KG1 (cell line): ENCODE measurements at places on chromosomes 4 and X.

- DNase-seq: no peak
These were observed 23.3 kb downstream of the COQ2 start for GRCh38 chr4:83261307-83261706.

GRCh38 chr4:38071801-38072431 lies 111.7 kb downstream of the PTTG2 start:
- DNase-seq: peak; percentile 19

DNA sequence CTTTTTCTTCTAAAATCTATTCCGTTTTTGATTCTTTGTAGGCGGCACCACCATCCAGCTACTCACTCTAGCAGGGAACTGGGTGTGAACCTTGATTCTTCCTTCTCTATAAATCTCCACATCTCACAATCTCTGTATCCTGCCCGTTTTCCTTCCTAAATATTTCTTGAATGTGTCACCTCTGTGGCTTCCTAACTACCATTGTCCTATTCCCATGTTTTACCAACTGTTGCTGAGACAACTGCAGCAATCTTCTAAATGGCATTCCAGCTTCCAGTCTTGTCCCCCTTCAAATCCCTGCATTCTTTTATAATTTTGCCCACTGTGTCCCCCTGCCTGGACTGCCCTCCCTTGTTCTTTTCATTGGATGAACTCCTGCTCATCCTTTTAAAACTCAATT lies 641.3 kb downstream of the RPA4 start:
- DNase-seq: no peak

- no peak for DNase-seq
These were observed 324.7 kb upstream of the FAM47C start for GRCh38 chrX:36683507-36683906.

DNA sequence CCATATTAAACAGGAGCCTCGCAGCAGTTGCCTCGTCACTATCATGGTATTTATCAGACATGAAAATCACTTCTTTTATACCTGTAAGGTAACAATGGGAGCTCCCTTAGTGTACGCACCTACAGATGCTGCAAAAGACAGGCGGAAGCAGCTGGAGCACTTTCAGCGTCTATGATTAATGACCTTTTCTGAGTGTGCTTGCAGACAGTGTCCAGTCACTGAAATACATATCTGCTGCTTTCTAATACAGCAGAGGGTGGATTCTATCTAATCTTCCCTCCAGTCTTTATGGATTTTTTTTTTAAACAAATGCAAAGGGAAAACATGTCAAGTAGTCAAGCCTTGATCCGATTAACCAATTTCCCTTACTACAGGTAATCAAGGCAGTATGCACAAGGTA lies 24.1 kb downstream of the DCTD start:
- DNase-seq: no peak

GRCh38 chr4:23060776-23061175 lies 368.0 kb downstream of the GBA3 start:
- no peak for DNase-seq

- DNase-seq: no peak
These were observed 179.1 kb upstream of the TBC1D9 start for GRCh38 chr4:140935254-140935653.

DNA sequence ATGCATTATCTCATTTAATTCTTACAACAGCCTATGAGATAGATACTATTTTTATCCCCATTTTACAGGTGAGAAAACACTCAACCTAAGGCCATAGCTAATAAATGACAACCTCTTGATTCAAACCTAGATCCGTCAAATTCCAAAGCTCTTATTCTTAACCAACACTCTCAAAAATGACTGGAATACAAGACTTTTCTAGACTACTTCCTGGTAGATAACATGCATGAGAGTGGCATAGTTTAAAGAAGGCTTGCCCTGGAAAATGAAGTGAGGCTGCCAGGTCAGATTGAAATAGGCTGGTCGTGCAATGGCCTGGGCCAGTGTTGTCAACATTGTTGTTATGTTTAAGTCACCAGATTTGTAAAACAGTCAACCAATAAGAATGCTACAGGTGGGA lies 86.6 kb downstream of the DNAAF6 start:
- no peak for DNase-seq

- DNase-seq: no peak
These were observed 260.8 kb upstream of the TENM3 start for GRCh38 chr4:181982437-181982836.

- DNase-seq: no peak
These were observed 89.3 kb downstream of the GPR143 start for GRCh38 chrX:9676306-9676705.

GRCh38 chr4:25696409-25696808 lies 40.8 kb downstream of the SLC34A2 start:
- no peak for DNase-seq

GRCh38 chrX:111352424-111352823 lies 59.6 kb downstream of the DCX start:
- DNase-seq: no peak
